ENCODE measurements at places on chromosomes 3 and 15.

GRCh38 chr3:180306155-180306554, 269.4 kb upstream of the PEX5L start:
- no peak for DNase-seq

- peak; percentile 94 for DNase-seq
Measured at GRCh38 chr3:119562307-119562961, 3.0 kb upstream of the CD80 start.

GRCh38 chr3:109184726-109185125, 48.2 kb downstream of the C3orf85 start:
- DNase-seq: no peak

- DNase-seq: no peak
Measured at GRCh38 chr15:29952225-29952624, 130.0 kb upstream of the TJP1 start.

DNA sequence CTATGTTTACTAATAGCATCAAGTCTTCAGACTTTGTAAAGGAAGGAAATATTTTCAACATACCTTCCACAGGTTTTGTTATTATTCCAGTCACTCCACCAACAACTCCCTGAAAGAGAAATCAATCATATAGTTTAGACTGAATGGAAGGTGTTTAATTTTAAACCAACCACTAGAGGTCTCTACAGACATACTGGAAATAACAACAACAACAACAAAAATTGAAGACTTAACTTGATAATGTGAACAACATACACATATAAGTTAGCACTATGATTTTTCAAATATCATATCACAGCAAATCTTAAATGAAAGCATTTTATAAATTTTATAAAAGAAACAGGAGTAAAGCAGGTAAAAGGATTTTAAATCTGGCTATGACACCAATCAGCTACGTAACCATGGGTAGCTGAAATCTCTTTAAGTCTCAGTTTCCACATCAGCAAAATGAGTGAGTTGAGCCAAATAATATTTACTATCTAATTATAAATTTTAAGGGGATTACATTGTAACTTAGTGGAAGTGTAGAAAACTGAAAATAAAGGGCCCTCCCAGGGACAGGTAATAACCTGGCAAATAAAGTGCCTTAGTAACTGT, 188.2 kb downstream of the VPS13C start:
- DNase-seq: peak; percentile 7

DNA sequence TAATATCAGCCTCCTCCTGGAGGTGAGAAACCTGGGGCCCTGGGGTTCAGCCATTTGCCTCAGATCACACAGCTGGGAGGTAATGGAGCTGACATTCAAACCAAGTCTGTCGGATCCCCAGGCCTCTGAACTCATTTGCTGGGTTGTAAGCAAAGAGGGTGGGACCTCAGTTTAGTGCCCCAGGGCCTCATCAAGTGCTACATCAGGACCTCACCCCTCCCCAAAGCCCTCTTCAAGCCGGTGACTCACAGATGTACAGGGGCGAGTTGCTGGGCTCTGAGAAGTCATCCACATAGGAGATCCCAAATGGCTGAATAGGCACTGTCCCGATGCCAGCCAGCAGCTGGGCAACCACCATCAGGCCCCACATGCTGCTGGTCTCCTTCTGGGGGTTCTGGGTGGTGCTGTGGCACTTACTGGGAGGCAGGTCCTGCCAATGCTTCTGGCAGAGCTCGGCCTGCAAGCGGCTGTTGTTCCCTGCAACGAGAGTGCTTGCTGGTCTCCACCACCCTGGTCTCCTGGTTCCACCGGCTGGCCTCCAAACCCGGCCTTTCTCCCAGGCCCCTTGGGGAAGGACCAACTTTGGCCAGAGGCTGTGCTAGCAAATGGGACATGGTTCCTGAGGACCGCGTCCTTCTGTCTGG, 59.2 kb upstream of the RAB6B start:
- DNase-seq: no peak

GRCh38 chr3:49492969-49493368, 22.9 kb downstream of the DAG1 start:
- DNase-seq: no peak

DNA sequence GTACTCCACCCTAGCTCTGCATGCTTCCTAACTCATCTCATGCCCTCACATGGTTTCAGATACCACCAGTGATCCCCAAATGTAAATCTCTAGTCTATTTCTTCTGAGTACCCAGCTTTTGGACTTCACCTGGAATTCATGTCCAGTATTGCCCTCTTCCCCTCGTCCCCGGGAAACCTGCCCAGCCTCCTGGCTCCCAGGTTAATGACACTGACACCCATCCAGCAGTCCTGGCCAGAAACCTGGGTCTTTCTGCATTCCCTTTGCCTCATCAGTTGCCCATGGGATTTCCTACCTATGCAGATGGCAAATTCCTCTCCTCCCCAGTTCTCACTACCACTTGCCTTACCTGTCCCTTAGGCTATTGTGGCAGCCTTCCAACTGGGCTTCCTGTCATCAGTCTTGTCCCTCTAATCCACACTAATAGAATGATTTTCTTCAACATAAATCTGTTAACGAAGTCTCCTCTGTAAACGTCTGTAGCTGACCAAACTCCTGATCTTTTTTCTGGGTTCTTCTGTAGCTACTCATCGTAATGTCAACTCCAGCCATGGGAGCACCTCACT, 15.3 kb upstream of the MYLK start:
- DNase-seq: no peak

GRCh38 chr3:53028641-53029040, 17.2 kb downstream of the SFMBT1 start:
- no peak for DNase-seq

DNA sequence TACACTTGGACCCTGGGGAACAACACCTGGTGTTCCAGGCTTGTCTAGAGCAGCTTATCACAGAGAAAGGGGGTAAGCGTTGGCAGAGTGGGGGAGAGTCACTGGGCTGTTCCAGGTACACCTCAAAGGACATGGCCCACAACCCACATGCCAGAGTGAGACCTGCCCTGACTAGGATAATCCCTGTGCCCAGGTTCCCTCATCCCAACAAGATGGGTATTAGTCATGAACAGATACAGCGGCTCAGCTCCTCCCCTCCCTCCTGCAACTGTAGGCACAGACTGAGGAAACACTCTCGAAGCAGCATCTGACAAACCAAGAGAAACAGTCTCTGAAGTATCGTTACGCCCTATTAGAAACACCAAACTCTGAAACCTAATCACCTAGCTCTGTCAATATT, 32.1 kb upstream of the RPS17 start:
- DNase-seq: no peak

DNA sequence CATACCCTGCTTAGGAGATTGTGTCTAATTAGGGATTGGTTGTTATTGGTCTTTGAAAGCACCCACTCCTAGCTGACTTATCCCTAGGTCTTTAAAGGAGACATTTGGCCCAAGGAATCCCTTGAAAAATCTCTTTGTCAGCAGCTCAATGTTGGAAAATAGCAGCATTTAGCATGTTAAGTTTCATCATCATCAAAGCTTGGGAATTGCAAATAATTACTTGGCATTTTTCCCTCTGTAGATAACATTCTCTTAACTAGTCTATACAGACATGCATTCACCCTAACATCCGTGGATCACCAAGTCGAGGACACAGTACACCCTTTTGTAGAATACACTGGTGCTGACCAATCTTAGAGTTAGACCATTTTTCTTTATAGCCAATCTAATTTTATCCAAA, 332.2 kb downstream of the AGBL1 start:
- DNase-seq: no peak

GRCh38 chr15:69718916-69719315, 266.3 kb downstream of the RPLP1 start:
- DNase-seq: peak; percentile 81

GRCh38 chr15:51702710-51703109, 21.4 kb downstream of the SCG3 start:
- no peak for DNase-seq

DNA sequence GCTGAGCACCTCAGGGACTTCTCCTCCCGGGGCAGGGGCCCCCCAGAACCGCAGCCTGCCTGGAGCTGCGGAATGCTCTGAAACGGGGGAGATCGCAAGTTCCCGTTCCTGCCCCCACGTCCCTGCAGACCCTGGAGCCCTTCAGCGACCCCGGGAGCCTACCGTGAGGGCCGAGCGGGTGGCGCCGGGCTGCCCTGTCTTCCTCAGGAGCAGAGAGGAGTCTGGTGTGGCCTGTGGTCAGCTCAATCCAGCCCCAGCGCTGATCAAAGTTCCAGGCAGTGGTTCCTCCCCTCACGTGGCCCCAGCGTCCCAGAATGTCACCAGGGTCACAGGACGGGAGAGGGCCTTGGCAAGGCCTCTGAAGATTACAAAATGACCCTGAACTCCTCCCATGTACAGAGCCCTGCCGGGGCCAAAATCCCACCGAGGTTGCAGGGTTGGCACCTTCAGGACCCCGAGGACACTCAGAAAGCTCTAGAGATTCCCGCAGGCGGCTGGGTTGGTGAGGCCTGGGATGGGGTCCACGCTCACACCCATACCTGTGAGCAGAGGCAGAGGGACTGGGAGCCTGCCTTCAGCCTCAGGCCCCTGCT, at the start of gene CPN2:
Gene CPN2, minus strand, starts transcription at position 249 of the 593 bp plus-strand sequence. CDS start 8,626 bp downstream, outside the sequence.
- no peak for DNase-seq

DNA sequence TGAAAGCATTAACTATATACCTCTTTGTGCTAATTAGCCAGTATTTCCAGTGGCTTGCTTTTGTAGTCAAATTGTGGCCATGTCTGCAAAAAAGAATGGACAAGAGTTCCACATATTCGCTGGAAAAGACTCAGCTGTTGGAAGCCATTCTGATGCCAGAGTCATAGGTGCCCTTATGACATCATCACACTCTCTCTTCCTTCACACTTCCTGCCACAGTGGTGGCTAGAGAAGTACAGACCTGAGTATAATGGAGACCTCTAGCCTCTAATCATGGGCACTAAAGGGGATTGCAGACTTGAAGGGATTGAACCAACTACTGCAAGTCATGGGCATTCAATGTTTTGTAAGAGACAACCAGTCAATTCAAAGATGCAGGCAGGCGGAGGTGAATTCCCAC, 38.3 kb upstream of the IQCF6 start:
- no peak for DNase-seq

DNA sequence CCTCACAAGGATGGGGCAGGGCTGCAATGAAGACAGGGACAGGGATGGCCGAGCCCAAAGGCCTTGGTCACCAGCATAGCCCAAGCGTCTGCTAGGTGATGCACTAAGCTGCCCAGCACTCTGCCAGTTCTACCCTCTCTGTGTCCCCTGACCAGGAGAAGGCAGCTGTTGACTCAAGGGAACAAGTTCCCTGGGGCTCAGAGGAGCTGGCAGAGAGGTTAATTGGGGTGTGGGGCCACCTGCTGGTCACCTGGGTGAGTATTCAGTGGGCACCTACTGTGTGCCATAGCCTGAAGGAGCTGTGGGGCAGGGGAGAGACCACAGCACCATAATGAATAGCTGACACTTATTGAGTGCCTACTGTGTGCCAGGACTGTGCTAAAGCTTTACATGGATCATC, 22.0 kb upstream of the DOCK3 start:
- DNase-seq: no peak

- DNase-seq: no peak
Measured at GRCh38 chr3:166456286-166456685, 619.1 kb upstream of the BCHE start.

DNA sequence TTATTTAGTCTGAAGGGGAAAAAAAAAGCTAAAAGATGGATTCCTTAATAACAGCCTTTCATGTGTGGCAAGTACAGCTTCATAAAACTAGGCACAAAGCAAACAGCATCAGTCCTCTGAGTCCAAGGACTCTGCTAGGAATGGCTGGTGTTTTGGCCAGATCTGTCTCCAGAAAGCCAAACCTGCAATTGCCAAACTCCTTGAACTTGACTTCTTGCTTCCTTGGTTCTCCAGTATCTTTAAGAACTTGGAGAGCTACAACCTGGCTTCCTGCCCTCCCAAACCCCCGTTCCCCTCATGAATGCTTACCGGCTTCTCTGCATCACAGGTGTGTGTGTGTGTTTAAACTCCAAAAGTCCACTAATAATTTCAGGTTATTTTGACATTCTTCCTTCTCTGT, 1.6 kb upstream of the PLOD2 start:
- DNase-seq: no peak
